ENCODE measurements at places on chromosomes 1 and 21.
A peak's percentile ranks its signal among the peaks of the same experiment; 100 is the strongest.

GRCh38 chr1:46246548-46247435 is 771 bp upstream of the RAD54L start:
- no peak for DNase-seq

- DNase-seq: no peak
These were observed 150.8 kb downstream of the MAST2 start for GRCh38 chr1:45953934-45954847.

DNA sequence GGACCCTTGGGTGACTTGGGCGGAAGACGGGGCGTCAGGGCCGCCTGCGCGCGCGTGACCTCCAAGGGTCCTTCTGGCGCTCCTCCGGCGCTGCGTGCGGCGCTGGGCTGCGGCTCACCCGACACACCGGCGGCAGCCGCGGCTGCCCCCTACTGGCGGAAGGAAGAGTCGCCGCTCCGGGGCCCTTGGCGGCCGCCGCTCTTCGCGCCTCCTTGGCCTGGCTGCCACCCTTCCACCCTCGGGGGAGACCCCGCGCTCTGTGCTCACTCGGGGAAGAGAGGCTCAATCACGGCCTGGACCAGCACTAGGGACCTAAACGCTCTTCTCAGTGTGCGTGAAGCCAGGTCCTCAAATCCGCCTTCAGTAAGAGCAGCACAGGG is 89.7 kb downstream of the DMRTA2 start:
- peak; percentile 21 for DNase-seq

DNA sequence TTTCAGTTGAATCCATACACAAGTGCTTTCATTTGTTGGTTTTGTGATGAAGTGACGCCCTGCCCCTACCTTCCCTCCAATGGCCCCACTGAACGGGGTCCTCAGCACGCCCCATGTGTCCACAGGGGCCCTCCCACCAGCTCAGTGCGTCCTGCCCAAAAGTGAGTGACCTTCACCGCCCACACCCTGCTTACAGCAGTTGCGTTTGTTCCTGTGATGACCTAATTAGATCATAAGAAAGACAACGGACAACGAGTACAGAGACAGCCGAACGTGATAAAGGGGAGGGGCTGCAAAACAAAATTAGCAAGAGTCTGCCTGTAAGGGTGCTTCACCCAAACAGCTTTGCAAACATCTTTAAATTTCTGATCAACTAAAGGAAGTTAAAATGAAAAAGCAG is 38.2 kb upstream of the RIPK4 start:
- no peak for DNase-seq

DNA sequence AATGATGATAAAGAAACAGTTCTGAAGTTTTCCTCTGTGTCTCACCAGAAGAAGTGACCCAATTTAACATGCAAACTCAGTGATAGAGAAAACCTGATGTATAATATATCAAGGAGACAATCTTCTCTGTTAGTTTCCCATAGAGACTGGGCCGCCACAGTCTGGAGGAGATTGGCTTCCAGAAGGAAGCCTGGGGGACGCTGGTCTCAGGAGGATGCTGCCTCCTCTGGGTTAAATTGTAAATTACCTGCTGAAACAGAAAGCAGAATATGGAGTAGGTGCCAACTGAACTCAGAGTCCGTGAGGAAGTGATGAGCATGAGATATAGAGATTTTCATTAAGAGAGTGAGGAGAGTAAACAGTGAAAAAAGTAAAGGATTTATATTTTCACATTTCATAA is 15.8 kb downstream of the OR14I1 start:
- DNase-seq: no peak

- DNase-seq: no peak
These were observed 244.6 kb upstream of the MAP1LC3C start for GRCh38 chr1:242243472-242243871.

DNA sequence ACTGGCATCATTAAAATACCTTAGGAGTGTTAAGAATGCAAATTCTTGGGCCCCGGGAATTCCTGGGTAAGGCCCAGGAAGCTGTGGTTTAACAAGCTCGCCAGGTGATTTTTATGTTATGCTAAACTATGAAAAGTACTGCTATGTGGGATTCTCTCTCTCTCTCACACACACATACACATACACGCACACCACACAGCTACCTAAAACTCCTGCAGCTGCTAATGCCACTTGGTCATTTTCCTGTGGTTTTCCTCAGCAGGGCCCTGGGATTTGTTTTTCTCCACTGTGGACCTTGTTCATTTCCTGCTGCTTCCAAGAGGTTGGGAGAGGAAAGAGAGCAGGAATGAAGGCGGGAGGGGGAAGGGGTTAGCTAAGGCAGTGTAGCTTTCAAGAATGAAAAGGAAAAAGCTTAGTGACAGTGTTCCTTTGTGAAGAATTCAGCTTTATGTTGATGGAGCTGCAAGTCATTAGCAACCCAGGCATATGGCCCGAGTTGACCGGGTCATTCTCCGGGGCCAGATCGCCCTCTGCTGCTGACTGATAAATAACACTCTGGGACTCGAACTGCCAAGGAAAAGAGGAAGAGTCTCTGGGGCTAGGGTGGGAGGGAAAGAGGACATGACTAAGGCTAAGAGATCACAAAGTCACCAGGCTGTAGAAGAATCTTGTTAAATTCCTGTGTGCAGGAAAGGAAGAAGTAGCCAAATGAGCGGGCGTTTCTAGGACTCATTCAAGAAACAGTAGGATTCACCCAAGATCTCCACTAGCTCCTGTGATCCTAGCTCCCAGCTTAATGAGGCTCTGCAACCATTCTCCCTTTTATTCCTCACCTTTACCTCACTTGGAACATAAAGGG is 30.5 kb upstream of the LRIG2 start:
- DNase-seq: peak; percentile 5

- no peak for DNase-seq
These were observed 166.8 kb downstream of the HIVEP3 start for GRCh38 chr1:41751804-41752513.

DNA sequence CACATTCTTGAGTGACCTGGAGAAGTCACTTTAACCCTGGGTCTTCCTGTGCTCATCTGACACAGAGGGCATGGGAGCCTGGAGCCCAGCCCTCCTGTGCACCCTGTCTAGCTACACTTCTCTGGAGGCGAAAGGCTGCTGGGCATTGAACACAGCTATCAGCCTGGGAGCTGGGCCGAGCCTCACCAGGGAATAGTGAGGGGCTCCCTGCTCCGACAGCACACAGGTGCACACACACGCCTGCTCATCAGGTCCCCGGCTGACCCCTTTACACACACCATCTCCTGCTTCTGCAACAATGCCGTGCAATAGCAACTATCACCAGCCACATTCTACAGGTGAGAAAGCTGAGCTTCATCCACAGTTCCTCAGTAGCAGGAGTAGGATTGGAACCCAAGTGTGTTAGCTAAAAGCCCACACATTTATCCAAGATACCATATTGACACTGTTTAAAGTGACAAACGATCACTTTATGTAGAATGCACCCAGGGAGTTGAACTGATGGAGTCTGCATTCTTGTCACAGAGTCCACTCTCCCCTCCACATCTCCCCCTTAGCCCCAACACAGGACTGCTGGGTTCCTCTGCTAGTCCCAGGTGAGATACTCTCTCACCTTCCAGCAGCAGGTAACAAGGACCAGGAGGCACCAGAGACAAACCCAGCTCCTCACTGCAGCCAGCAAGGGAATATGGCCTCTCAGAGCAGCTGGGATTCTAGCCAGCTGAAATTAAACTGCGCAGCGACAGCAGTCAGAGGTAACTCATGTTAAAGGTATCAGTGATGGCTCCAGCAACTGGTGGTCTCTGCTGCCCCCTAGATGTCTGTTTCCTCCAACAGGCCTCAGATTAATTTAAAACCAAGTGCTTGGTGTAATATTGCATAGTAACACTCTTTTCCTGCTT is 18.3 kb upstream of the CAPN8 start:
- DNase-seq: peak; percentile 33

- no peak for DNase-seq
These were observed 40.7 kb downstream of the COQ8A start for GRCh38 chr1:226980565-226981385.

DNA sequence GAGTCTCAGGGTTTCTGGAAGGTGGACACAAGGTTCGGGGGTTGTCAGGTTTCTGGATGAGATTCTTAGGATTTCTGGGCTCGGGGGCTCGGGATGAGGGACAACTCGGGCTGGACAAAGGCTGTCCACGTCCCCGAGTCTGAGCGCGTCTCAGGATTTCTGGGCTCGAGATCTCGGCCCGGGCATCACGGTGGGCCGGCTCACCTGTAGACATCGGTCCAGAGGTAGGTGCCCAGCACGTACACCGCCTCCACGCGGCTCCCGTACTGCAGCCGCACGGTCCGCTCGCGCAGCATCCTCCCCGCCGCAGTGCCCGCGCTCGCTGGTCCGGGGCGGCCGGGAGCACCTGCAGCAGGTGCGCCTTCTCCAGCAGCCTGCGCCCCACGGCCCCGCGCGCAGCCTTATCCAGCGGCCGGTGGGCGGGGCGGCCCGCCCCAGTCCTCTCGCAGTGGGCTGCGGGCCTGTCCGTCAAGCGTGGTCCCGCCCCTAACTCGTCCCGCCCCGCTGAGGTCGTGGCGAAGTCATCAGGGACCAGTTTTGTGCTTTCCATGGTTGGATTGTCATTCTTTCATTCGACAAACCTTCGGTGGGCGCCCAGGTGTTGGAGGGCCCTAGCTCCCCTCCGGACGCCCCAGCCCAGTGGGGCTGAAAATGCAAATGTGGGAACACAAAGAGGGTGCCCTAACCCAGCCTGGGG is at the start of gene PADI2:
Gene PADI2 (minus strand): TSS at position 376 of the 697 bp plus-strand sequence. CDS start 80 bp downstream, at position 296.
- peak; percentile 36 for DNase-seq

DNA sequence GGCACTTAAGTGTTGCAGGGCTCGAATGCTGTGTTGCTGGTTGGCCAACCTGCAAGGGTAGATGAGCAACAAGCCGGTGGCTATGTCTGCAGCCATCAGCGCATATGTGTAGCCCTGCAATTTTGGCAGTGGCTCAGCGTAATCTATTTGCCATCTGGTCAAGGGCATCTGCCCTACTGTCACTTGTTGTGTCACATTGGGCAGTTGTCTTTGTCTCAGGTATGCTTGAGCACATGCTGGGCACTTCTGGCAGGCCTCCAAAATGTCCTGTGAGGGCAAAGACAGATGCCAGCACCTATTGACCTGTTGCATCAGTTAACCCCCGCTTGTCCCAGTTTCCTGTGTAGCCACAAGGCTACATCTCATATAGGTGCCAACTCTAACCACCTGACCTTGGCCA is 111.8 kb downstream of the GDAP2 start:
- no peak for DNase-seq

- no peak for DNase-seq
These were observed 5.2 kb upstream of the FTCD start for GRCh38 chr21:46160657-46160906.

GRCh38 chr1:167344112-167344511 is 123.4 kb downstream of the POU2F1 start:
- DNase-seq: no peak

GRCh38 chr1:181905944-181906597 is 155.4 kb downstream of the ZNF648 start:
- no peak for DNase-seq

DNA sequence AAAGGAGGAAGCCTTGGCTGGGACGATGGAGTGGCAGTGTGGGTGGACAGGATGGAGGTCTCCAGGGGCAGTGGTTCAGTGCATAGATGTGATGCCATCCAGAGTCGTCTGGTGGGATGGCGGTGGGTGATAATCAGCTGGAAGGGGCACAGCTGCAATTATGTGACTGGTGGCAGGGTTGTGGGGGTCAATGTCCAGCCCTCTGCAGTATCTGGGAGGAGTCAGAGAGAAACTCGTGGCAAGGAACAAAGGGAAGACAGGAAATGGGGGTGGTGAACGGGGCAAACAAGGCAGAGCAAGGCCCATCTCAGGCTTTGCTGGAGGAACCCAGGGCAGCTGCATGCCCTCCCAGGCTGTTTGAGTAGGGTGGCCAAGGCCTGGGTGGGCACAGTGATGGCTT is 118.3 kb upstream of the USP24 start:
- DNase-seq: no peak

GRCh38 chr21:34956416-34957316 is 92.4 kb downstream of the RUNX1 start:
- no peak for DNase-seq

Data from T-helper 17 cell (primary cell).